ENCODE measurements at places on chromosomes 1 and 21. TPM values are rescaled to one million over a fixed set of nuclear protein-coding genes. Genes with fewer than 3 reads are reported as not detected.

PLA2G4A gene
- 5.5 TPM for polyA plus RNA-seq

HLCS gene
- polyA plus RNA-seq: 19.5 TPM

USH2A gene
- 0.01 TPM for polyA plus RNA-seq

DYRK3 gene
- 13.8 TPM for polyA plus RNA-seq

FAF1 gene
- polyA plus RNA-seq: 40.2 TPM

COL16A1 gene
- polyA plus RNA-seq: 39.5 TPM

CLDN14 gene
- polyA plus RNA-seq: not detected

OR2M3 gene
- not detected for polyA plus RNA-seq

NBPF20 gene
- 5.7 TPM for polyA plus RNA-seq

- no peak for DNase-seq
Measured at GRCh38 chr1:230715510-230715909, 1.6 kb upstream of the AGT start.

GRCh38 chr1:189866606-189867005, 611.1 kb downstream of the BRINP3 start:
- no peak for DNase-seq

DNA sequence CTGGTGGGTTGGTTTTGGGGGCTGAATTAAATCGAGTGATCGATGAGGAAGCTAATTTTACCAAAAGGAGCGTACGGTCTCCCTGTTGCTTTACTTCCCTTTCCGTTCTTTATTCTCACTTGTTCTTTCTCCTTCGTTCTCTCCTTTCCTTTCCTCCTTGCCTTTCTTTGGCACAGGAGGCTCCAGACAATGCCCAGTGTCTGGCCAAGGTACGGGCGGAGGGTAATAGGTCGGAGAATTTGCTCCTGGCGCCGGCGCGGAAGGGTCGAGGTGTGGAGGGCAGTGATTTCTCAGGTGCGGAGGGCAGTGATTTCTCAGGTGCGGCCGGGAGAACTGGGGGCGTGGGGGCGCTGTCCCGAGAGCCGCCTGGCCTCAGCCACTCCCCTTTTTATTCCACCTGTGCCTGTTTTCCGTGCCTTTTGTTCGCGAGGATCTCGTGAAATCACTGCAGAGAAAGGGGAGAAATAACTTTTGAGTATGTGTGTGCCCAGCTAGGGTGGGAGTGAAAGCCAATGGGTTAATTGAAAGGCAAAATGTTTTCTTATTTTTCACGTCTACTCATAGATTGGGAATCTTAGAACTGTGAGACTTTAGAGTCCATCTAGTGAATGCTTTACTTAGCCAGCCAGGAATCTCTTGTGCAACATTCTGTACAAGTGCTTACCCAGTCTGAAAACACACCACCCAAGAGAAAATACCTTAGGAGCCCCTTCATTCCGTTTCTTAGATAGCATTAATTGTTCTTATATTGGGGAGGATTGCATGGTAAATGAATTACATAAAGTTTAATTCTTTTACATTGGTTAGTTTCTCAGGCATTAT, 1.3 kb downstream of the FNBP1L start:
- DNase-seq: no peak

- no peak for DNase-seq
Measured at GRCh38 chr1:14138135-14138506, 438.1 kb downstream of the PRDM2 start.

DNA sequence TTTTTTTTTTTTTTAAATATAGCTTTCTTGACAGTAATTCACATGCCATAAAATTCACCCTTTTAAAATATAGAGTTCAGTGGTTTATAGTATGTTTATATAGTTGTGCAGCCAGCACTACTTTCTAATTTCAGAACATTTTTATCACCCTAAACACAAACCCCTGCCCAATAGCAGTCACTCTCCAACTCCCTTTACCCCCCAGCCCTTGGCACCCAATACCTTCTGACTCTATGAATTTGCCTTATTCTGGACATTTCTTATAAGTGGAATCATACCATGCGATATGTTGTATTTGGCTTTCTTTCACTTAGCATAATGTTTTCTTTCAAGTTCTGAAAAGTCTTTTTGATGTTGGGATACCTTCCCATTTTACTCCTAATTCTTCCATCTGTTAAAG, 42.5 kb upstream of the NEXN start:
- DNase-seq: no peak

- DNase-seq: no peak
Measured at GRCh38 chr1:167330601-167331293, 110.1 kb downstream of the POU2F1 start.

- no peak for DNase-seq
Measured at GRCh38 chr1:9494936-9495758, 44.1 kb upstream of the SLC25A33 start.

GRCh38 chr1:9653491-9654050, 2.0 kb downstream of the PIK3CD start:
- DNase-seq: no peak

DNA sequence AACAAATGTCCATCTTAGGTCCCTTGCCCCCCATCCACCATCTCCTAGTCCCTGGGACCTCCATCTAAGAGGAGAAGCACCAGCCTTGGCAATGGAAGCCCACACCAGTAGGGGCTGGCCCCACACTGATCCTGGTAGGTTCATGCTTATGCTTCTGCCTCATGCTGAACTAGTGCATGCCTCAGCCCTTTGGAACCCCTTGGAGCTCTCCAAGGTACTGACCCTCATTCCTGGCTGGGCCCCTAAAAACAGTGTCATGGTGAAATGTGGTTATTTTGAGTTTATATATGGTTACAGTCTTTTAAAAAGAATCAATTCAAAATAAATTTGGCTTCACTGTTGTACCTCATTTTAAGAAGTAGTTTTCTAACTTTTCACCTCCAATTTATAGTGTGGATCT, 108.3 kb downstream of the HIVEP3 start:
- peak; percentile 26 for DNase-seq

- DNase-seq: no peak
Measured at GRCh38 chr1:78833491-78833890, 173.0 kb downstream of the ADGRL4 start.

DNA sequence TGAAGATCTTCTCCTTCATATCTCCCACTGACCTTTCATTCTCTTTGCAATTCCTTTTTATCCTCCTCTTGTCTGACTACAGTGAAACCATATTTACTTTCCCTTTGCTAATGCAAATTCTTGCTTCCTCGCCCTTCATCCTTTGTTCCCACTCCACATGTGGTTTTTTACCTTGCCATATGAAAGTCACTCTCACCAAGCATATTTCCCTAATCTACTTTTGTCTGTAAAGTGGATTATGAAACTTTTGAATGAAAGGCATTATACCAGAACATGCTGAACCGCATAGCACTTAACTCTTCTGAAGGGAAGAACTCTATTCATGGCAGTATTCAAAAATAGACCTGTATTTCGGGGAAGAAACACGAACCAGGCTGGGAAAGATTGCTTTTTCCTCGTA, 8.0 kb upstream of the TMPRSS15 start:
- no peak for DNase-seq

DNA sequence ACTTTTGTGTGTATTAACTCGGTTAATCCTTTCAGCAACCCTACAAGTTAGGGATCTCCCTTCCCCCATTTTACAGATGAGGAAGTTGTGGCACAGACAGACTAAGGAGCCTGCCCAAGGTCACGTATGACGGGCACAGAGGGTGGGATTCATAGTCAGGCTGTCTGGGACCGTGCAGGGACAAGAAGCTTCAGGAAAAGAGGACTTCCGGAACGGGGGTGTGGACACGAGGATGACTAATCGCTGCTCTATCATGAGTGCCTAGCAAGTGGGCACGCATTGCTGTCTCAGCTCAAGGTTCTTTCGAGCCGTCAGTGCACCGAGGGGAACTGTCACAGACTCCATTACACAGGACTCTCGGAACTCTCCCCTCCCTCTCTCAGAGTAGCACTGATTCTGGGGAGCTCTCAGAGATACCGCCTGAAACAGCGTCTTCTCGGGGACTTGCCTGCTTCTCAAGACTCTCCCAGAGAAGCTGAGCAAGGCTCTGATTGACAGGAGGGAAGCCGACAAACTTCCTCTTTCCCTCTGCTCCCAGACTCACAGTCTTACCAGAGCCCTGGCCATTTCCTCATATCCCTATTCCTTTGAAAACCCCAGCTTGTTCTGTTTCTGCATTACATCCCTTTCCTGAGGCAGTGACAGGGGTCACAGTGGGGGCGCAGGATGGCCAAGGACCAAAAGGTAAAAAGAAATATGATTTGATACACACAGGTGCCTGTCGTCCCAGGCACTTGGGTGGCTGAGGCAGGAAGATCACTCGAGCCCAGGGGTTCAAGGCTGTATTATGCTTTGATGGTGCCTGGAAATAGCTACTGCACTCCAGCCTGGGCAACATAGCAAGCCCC, 14.4 kb downstream of the FHAD1 start:
- no peak for DNase-seq

DNA sequence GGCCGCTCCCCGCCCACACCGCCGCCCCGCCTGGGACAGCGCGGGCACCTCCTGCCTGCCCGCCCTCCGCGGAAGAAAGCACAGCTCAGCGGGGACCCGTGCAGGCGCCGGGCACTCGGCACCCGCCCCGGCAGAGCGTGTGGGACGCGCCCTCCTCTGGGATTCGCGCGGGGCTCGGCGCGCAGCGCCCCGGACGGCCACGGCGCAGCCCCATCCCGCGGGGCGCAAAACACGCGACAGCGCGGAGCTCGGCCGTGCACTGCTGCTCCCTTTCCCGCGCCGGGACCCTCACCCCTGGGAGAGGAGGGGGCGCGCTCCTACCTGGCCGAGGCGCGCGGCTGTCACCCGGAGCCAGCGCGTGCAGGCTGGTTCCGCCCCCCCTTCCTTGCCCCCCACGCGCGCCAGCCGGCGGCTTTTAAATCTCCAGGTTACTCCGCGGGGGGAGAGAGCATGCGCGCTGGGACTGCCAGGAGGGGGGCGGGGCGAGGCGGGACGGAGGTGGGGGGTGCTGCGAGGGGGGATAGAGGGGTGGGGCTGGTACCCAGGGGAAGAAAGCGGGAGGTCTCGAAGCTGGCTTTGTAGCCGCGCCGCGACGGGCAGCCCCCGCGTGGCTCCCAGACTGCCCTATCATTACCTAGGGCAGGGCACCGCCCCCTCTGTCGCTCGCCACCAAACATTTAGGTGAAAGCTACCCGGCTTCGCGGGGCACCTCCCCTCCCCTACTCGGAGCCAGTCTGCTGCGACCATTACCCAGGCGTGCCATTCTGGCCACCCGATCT, at the start of gene SLC45A3:
Gene SLC45A3 (minus strand): TSS at position 437 of the 779 bp plus-strand sequence. CDS start 15,853 bp downstream, outside the sequence.
- DNase-seq: no peak

- DNase-seq: no peak
Measured at GRCh38 chr1:226678251-226678650, 60.8 kb downstream of the ITPKB start.

DNA sequence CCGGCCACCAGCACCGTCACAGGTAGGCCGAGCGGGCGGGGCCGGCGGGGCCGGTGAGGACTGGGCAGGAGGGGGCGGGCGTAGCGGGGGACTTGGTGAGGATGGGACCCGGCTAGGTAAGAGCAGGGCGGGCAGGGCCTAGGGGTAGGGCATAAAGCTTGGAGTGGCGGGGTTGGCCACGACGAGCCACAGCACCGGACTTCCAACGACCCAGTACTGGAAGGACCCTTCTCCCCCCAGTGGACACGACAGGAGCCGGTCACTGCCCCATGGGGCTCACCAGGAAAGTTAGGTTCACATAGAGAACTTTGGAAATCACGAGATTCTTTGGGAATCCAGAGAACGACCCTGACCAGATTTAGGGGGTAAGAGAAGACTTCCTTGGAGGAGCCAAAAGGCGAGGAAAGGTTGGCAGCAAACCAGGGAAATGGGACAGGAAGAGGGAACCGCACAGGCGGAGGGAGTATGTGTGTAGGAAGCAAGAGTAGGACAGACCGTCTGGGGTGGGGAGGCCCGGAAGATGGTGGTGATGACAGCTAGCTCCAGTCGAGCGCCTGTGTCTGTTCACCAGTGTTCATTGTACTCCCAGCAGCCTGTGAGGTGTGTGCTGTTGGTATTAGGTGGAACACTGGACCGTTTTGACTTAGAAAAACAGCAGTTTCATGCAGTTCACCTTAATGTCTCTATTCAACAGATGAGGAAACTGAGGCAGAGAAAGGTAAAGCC, 20.4 kb downstream of the ZNF362 start:
- no peak for DNase-seq

DNA sequence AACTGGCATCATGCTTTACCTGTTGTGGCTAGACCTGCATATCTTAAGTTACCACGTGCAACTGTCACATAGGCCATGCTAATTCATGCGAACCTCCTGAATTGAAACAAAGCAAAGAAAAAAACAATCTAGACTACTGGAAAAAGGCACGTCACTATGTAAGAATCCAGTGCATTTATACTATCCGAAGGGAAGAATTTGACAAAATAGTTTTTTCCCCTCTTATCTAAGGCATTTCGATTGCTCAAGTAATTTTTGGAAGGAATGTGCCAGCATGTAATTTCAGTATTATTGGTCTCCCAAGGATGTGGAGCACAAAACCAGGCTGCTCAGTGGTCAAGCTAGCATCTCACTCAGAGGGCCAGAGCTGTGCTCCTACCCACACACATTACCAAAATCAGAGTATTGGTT, 31.5 kb upstream of the C1orf198 start:
- peak; percentile 66 for DNase-seq

DNA sequence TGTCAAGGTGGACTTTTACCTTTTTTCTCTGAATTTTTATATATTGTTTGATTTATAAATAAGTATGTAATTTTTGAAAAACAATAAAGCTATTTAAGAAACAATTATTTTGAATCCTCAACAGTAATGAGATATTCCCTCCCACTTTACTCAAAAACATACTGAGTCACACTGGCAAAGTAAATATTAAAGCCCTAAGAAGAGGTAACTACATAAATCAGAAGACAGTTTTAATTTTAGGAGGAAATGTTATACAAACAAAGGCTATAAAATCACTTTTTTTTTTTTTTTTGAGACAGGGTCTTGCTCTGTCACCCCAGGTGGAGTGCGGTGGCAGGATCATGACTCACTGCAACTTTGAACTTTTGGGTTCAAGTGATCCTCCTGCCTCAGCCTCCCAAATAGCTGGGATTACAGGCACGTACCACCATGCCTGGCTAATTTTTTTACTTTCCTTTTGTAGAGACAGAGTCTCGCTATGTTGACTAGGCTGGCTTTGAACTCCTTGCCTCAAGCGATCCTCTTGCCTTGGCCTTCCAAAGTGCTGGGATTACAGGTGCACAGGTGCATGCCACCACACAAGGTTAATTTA, 36.2 kb downstream of the ZSWIM5 start:
- DNase-seq: no peak

GRCh38 chr1:6003568-6004411, 11.6 kb upstream of the NPHP4 start:
- no peak for DNase-seq

- no peak for DNase-seq
Measured at GRCh38 chr1:210685295-210685650, 356.6 kb downstream of the HHAT start.

GRCh38 chr1:202192770-202193613, 607 bp upstream of the LGR6 start:
- DNase-seq: no peak

DNA sequence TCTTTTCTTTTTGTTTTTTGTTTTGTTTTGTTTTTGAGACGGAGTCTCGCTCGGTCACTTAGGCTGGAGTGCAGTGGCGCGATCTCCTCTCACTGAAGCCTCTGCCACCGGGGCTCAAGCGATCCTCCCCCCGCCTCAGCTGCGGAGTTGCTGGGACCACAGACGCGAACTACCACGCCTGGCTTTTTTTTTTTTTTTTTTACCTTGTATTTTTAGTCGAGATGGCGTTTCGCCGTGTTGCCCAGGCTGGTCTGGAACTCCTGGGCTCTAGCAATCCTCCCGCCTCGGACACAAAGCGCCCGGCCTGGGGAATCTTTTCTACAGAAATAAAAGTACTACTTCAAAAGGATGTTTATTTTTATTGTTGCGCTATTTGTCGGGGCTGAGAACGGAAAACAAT, 1.1 kb upstream of the SETDB1 start:
- no peak for DNase-seq

GRCh38 chr1:181097242-181097641, 8.7 kb downstream of the IER5 start:
- DNase-seq: no peak

- DNase-seq: no peak
Measured at GRCh38 chr1:112253366-112253765, 142.6 kb upstream of the CTTNBP2NL start.

Data from AG04450 (cell line).